HEK293T (cell line): ENCODE measurements at places on chromosomes 6 and 20.

- no peak for DNase-seq
Observed at GRCh38 chr6:110514818-110515217, 38.4 kb upstream of the SLC22A16 start.

- no peak for DNase-seq
Observed at GRCh38 chr6:77796824-77797809, 144.3 kb downstream of the MEI4 start.

DNA sequence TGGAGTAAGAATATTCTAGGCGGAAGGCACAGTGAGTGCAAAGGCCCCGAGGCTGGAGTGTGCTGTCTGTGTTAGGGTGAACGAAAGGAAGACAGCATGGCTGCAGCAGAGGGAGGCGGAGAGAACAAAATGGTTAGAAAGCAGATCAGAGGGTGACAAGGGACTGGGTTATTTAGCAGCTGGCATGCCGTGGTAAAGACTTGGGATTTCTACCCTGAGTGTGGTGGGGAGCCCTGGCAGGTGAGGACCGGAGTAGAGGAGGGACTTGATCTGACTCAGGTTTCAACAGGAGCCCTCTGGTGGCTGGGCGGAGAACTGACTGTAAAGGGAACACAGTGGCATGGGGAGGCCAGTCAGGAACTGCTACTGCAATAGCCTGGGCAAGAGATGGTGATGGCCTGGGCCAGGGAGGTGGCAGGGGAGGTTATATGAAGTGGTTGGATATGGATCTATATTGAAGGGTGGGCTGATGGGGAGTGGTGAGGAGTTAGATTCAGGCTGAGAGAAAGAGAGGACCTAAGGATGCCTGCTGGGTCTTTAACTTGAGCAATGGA, 38.0 kb downstream of the PIM1 start:
- DNase-seq = peak; percentile 82

GRCh38 chr20:52675375-52675774, 296.8 kb upstream of the TSHZ2 start:
- DNase-seq = no peak

DNA sequence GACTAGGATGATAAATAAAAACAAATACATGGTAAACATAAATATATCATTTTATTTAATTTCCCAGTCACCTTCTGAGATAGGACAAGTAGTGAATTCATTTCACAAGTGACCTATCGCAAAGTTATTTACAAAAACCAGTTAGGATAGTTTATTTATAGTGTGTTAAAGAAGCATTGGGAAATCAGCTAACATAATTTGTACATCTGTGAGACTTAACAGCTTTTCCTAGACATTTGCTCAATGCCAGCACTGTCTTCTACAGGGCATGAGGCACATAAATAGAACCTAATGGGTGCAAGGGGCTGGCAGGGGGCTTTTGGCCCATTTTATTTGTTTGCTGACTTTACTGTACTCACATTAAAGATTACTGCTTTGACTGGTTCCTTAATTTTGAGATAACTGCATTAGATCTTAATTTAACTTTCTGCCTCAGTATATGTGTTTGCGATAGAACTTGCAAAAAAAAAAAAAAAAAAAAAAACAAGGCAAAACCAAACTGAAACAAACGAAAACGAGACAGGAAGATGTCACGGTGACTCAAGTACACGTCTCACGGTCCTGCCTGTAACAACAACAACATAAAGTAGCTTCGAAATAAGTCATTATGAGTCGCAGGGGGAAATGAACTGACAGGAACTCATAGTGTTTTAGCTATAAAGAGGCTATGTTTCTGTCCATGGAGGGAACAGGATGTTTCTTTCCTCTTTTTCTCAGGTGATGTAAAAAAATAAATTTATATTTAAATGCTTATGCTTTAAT, 133.7 kb upstream of the GMDS start:
- DNase-seq = no peak

- DNase-seq = no peak
Observed at GRCh38 chr6:123589317-123589716, 47.4 kb downstream of the TRDN start.

GRCh38 chr6:122122686-122123085, 276.8 kb upstream of the HSF2 start:
- DNase-seq = no peak

DNA sequence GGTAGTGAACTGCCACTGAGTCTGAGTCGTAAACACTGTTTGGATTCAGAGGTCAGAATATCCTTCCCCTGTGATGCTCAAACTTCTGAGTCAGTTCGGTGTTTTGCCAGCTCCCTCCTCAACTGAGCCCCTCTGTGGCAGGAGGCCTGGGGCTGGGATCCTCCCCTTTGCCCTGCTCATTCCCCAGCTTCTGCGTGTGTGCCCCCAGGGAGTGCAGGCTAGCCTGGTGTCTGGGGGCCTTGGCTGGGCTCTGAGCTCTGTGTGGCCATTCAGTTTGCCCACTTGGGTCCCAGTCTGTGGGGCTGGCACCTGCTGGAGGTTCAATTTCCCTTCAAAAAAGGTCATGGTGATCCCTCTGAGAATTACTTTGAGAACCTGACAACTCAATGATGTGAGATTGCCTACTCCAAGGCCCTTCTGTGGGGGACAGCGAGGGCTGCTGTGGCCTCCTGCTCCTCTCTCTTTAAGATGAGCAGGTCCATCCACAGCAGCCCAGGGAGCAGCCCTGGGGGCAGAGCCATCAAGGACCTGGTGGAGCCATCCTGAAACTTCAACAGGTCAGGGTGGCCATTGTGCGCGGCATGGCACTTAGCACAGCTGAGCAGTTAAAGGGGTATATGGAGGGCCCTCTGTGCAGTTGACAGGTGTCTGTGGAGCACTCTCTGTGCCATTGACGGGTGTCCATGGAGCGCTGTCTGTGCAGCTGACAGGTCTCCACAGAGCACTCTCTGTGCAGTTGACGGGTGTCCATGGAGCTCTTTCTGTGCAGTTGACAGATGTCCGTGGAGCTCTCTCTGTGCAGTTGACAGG, 147.2 kb downstream of the SYCP2 start:
- DNase-seq = no peak

DNA sequence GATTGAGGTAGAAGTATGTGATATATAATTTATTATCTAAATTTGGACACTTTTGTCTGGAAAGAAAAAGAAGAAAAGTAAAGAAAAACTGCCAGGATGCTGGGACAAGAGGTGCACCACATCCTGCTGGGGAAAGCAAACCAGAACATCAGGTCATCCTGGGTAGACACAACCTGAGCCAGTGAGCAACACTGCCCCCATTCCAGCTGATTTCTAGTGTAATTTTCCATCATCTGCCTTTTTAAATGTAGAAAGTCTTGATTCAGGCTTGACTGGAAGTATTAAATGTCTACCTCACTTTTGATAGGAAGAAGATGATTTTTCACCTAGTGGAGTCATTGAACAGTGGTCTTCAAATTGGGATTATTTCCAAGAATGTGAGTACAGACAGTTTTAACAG, 1164.5 kb upstream of the CITED2 start:
- no peak for DNase-seq

- DNase-seq = no peak
Observed at GRCh38 chr6:169890901-169891300, 139.5 kb downstream of the ERMARD start.

DNA sequence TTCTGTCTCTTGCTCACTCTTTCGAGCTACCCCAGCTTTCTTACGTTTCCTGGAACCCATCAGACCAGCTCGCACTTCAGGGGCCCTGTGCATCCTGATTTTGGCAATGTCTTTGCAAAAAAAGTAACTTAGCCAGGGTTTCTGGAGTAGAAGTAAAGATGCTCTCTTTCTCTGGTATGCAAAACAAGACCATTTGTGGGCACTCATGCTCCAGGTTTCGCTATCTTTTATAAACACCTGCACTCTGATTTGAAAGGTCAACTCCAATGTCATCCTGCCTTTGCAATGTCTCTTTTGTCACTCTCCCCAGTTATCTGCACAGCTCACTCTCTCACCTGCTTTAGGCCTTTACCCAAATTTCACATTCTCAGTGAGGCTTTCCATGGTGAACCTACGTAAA, 869.1 kb downstream of the QKI start:
- no peak for DNase-seq

GRCh38 chr6:37555040-37555781, 55.5 kb upstream of the CCDC167 start:
- no peak for DNase-seq

DNA sequence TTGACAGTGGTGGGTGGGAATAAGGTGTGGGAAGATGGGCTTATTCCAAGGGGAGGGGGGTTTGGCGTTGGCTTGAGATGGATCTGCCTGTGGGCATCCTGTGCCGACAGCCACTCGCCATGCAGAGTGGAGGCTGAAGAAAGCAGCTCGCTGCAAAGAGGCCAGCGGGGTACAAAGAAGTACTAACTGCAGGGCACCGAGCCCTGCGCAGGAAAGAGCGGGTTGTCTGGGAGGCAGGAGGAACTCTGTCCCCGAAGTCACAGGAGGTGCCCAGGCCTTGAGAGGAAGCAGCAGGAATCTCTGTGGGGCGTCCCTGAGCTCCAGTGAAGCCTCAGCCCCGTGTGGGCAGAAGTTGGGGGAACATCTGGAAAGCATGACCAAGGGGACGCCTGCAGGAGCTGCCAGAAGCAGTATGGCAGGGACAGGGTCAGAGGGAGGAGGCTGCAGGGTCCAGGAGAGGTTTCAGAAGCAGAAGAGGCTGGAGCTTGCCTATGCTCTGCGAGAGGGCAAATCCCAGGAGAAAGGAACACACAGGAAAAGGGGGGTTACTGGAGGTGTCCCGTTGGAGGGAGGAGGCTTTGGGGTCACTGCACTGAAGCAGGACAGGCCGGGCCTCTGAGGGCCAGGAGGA, 77.2 kb downstream of the THBS2 start:
- DNase-seq = no peak

DNA sequence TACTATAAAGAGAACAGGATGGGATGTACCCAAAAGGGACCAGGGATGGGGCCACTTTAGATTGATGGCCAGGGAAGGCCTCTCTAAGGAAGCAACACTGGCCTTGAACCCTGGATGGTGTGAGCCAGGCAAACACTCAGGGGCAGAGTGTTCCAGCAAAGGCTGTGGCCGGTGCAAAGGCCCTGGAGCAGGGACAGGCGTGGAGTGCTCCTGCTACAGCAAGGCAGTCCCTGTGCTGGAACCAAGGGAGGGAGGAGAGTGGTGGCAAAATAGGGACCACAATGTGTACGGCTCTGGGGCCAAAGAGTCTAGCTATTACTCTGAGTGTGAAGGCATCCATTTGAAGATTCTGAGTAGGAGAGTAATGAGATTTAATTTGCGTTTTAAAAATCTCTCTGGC, 131.6 kb downstream of the BMP7 start:
- no peak for DNase-seq

- DNase-seq = no peak
Observed at GRCh38 chr6:136072691-136073090, 177.4 kb downstream of the MTFR2 start.

DNA sequence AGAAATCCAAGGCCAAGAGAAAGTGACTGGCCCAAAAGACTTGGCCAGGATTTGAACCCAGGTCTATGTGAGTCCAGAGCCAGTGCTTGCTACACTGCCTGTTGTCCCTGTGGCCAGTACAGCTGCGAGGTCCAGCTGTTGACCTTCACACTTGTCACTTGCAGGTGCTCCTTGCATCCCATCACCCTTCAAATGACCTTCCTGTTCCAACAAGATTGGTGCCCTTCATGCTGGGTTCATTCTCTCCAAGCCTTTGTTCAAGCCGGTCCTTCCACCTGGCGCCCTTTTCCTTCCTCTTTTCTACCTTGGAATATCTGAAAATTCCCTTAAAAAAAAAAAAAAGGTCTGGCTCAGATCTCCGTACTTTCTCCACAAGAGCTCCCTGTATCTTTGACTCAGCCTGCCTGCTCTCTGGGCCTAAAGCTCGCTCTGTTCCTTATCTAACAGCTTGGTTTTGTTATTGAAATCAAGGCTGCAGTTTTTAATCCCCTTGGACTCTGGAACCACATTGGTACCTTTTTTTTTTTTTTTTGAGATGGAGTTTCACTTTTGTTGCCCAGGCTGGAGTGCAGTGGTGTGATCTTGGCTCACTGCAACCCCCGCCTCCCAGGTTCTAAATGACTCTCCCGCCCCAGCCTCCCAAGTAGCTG, 22.2 kb upstream of the MRPS18A start:
- DNase-seq = no peak
